NCI-H446 treated with DMSO at 0.1 percent for 48 hours (cell line): ENCODE measurements at places on chromosomes 7 and 10.

DNA sequence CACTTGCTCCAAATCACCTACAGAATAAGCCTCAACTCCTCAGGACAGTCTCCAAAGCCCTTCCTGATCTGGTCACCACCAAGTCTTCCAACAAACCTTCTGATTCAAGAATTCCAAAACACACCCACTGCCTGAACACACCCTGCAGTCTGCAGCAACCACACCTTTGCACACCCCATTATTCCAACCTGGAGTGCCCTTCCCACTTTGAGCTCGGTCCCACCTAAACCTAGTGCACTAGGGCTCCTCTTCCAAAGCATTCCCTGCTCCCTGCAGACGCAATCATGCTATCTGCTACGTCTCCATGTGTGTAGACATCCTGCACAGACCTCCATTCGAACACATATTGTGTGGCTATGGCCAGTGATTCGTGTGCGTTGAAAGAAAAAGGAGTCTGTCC lies 289.3 kb downstream of the GRID1 start:
- no peak for DNase-seq

DNA sequence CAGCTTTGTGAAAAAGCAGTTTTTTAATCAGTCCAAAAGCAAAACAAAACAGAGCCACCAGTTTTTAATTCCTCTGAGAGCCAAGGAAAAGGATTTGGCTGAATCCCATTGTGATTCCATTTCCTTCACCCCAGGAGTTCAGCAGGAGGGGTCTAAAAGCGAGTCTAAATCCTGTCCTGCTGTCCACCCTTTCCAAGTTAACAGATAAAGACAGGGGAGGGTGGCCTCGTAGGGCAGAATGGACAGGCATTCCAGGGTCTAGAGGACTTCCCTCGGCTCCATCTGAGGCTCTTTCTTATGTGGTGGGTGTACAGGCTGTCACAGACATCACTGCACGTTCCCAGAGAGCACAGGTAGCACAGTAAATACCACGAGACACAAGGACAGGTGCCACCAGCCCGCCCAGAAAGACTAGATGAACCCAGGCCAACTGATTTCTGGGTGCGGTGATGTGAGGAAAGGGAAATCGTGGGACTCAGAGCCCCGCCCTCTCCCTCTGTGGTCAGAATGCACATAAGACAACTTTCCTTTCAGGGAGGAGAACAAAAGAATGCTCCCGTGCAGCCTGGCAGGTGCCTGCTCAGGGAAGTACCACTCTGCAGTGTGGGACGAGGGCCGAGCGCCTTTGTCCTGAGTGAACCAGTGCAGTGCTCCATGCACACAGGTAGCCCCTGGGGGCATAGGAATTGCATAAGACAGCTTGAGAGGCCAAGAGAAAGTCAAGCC lies 119.7 kb downstream of the ABLIM1 start:
- DNase-seq, result no peak

DNA sequence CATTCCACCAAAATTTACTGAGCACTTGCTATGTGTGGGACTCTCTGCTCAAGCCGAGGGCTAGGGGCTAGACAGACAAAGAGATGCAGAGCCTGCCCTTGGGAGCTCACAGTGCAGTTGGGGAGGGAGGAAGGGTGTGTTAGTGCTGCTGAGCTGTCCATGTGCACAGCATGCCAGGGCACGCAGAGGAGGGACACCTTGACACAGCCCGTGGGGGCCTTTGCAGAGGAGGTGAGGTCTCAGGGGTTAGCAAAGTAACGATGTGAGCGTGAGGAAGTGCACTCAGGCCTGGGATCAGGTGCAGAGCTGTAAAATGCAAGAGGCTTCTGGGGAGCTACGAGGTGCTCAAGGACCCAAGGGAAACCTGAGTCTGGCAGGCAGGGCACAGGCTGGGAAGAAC lies 16.3 kb downstream of the PRKCQ start:
- no peak for DNase-seq

- DNase-seq, result no peak
Measured at GRCh38 chr7:75965617-75966016, 28.8 kb downstream of the TMEM120A start.

DNA sequence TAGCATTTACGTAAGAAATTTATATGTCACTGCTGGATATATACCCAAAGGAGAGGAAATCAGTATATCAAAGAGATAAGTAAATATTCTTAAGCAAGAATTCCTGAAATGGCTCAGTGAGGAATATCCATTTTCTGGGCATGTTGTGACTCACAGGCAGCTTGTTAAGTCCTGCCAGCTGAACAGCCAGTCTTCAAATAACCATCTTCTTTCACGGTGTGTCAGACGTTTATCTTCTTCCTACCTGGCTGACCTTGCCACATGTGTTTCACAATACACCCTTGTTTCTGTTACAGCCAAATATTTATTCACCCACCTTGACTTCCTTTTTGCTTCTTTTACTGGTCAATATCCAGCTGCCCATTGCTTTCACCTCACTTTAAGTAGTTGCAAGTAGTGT lies 648.1 kb downstream of the ANKRD7 start:
- DNase-seq, result no peak

DNA sequence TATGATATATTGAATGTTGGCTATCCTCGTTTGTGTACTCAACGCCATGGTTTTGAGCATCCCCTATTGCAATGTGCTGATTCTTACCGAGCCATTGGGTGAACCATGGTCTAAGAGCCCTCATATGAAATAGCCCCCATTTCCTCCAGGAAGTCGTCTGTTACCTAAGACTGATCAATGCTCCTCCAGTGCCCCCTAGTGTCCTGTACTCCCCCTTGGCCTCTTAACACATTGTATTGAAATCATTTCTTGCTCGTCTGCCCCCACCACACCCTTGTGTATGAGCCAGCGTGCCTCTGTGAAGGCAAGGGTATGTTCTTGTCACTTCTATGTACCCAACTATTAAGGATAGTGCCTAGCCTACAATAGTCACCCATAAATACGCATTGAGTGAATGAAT lies 11.2 kb upstream of the SLC35B4 start:
- no peak for DNase-seq

DNA sequence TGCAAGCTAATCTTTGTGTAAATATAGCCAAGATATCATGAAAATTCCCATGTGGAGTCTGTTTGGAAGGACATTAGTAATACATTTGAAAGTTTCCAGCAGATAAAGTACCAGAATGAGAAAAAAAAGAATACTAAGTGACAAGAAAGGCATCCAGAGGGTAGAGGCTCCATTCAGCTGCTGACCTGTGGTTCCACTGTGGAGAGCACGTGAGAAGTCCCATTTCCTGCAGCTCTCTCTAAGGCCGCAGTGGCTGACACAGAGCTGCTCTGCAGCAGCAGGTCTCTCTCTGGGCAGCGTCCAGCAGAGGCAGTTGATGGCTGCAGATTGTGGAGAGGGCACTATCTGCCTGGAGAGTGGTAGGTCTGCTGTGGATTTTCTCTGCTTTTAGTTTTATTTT lies 100.1 kb upstream of the TMEM72 start:
- DNase-seq, result no peak

DNA sequence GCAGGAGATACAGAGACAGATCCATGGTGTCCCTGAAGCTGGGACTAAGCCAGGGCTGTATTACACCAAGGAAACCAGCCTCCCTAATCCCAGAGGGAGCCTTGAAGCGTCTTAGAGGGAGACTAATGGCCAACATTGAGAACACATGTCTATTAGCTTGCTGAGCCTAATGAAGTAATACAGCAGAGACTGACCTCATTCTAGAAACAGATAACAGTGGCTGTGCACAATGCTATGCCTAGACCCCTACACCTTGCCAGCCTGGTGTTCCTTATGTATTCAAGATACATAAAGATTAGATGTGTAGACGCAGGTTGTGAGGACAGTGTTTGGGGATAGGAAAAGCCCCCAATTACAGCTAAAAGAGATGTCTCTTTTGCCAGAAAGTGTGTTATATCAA lies 19.1 kb downstream of the GRM8 start:
- no peak for DNase-seq

GRCh38 chr10:3654980-3655379 lies 130.0 kb downstream of the KLF6 start:
- DNase-seq, result no peak

DNA sequence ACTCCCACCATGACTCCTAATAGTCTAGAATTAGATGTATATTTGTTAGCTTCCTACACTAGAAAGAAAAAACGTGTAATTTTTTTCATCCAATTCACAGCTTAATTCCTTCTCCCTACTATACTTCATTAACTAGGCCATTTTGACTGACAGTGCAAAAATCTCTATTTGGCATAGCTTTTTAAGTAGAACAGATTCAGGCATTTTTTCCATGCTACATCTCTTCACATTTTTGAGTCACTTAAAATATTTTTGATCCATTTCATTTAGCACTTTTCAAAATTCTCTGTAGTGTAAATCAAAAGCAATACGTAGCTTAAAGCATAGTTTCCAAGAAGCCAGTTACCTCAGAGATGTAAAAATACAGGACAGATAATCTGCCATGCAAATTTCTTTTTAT lies 391.1 kb upstream of the NPVF start:
- no peak for DNase-seq

GRCh38 chr10:17871036-17871435 lies 61.9 kb downstream of the MRC1 start:
- DNase-seq, result no peak

- DNase-seq, result no peak
Measured at GRCh38 chr10:23742368-23742767, 303.5 kb downstream of the OTUD1 start.

GRCh38 chr10:109427411-109427810 lies 495.9 kb downstream of the XPNPEP1 start:
- DNase-seq, result no peak

- DNase-seq, result peak; percentile 31
Measured at GRCh38 chr10:35635576-35635975, 6.5 kb downstream of the FZD8 start.

DNA sequence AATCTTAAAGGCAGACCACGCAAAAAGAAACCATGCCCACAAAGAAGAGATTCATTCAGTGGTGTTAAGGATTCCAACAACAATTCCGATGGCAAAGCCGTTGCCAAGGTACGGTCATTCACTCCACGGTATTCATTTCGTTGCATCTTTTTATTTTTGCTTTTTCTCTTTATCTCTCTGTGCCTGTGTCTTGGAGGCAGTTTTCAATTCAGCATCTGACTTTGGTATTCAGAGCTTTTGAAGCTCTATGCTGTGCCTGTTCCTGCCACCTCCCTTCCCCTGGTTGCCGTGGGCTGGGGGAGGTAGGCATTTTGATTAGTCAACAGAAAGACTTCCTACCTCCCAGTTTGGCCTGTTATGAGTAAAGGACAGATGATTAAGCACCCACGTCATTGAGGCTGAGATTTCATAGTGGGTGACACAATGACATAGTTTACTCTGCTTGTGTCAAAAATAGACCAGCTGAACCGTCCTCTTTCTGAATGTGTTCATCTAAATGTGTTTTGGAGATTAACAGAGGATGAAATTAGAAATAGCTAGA lies 149.5 kb downstream of the ARID5B start:
- DNase-seq, result no peak

- DNase-seq, result no peak
Measured at GRCh38 chr7:149248777-149249176, 9.3 kb downstream of the ZNF212 start.

GRCh38 chr7:122702872-122703510 lies at the start of gene RNF148:
Gene RNF148 (minus strand): TSS chr7:122702922. CDS start chr7:122702750, 172 bp downstream.
- DNase-seq, result no peak

DNA sequence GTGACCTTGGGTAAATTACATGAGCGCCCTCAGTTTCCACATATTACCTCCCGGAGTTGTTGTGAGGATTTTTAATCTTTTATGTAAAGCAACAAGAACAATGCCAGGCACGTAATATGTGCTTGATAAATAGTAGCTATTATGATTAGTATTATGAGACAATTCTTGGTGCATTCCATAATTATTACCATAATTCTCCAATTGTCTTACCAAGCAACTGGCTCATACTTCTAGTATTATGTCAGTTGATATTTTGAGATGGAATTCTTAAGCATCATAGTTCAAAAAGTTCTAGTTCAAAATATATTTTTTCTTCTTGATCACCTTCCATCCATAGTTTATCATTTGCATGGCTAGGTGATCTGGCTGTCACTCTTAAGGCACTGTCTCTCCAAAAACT lies 259.0 kb downstream of the BBS9 start:
- DNase-seq, result no peak

DNA sequence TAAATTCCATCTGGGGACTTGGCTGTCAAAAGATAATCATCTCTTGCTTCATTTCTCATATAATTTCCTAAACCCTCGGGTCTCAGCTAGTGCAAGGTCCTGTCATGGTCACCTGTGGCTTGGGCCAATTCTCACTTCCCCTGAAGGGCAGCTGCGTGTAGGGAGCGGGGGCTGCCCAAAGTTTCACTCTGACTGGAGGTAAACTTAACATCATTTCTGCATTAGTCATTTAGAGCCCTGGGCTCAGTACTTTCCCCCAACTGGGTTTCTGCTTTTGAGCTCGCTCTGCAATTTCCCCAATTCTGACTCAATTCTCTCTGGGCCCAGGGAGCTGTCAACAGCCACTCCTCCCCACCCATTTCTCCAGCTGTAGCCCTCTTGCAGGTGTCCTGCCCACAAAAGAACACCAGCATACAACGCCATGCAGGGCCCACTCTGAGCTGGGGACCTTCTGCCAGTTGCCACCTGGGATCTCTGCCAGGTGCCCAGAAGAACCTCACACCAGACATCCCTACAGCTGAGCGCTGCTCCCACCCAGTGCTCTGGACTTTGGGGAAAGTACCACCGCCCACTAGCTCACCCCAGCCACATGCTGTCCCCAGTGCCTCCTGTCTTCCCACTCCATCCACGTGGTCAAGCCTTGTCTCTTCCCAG lies 37.9 kb downstream of the VOPP1 start:
- no peak for DNase-seq

DNA sequence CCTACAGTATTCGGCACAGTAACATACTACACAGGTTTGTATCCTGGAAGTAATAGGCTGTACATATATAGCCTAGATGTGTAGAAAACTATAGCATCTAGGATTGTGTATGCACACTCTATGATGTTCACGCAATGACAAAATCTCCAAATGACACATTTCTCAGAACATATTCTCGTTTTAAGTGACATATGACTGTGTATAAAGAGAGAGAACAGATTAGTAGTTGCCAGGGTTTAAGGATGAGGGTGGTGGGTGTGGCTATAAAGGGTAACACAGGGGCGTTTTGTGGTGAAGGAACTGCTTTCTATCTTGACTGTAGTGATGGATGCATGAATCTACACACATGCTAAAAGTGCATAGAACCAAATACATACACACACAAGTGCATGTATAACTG lies 101.2 kb downstream of the ARL4A start:
- no peak for DNase-seq

GRCh38 chr10:69366738-69367137 lies 50.0 kb downstream of the TACR2 start:
- no peak for DNase-seq

DNA sequence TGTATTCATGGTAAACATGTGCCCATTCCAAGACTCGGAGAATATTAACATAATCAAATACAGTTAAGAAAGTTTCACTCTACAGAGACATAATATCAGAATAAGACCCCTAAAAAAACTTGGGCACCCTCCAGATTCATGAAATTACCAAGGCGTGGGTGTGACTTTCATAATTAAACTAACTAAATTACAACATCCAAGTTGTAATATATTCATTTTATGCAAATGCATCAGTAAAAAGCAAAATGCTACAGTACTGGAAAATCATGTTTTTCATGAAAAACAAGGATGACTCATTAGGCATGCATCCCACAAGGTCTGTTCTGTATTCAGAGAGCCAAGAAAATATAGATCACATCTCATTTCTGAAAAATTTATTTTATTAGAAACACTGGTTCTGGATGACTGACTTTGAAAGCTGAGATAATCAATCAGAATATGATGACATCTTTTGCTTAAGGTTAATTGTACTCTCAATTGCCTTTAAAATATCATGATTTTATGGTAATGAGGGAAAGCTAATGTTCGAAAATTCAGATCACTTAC lies 248.8 kb upstream of the SMIM30 start:
- peak; percentile 89 for DNase-seq
